Kidney epithelial cell (primary cell): ENCODE measurements at places on chromosomes 2 and 18.

- DNase-seq, result peak; percentile 35
These were observed 24.7 kb upstream of the COLEC12 start for GRCh38 chr18:525036-525797.

GRCh38 chr2:222025881-222026271 lies 272.9 kb downstream of the PAX3 start:
- DNase-seq, result no peak

DNA sequence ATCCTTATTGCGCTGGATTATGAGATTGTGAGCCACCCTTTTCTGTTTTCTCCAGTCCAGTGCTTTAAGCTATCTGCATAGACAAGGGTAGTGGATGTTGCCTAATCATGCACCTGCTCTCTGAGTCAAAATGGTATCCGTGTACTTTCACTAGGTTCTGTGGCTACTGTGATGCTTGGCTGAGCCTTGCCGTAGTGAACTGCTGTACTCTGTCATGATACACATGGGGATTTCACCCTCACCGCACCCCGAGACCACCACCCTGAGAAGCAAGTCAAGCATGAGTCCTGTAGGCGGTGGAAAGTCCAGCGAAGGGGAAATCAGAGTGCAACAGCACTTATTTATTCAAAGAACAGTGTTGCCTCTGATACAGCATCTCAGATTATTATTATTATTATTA lies 55.0 kb downstream of the ARHGAP25 start:
- no peak for DNase-seq

GRCh38 chr2:29423061-29423666 lies 307.9 kb downstream of the CLIP4 start:
- no peak for DNase-seq

DNA sequence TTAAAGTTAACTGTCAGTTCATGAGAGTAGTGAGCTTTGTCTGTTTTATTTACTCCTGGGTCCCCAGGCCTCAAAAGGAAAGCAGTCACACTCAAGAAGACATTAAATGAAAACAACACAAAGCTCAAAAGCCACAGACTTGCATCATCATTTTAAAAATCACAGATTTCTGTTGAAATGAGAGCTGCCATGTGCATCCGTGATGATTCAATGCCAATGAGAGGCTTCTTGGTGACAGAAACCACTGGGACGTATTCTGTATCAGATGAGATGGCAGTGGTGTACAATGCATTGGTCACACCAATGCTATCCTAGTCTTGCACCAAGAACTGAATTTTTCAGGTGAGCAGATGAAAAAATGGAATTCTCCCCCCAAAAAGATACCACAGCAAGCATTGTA lies 204.8 kb downstream of the ANAPC1 start:
- no peak for DNase-seq

- DNase-seq, result no peak
These were observed 23.3 kb downstream of the MPHOSPH10 start for GRCh38 chr2:71153585-71154224.

DNA sequence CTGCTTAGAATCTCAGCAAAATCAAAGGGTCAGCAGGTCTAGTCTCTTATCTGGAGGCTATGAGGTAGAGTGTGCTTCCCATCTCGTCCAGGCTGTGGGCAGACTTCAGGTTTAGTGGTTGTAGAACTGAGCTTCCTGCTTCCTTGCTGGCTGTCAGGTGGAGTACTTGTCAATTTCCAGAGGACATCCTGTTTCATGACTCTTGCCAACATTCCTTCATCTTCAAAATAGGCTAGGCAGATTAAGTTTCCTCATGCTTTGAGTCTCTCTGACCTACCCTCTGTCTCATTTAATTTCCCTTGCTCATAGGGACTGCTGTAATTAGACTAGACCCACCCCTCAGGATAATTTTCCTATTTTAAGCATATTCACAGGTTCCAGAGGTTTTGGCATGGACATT lies 562.6 kb downstream of the SPAG16 start:
- no peak for DNase-seq

DNA sequence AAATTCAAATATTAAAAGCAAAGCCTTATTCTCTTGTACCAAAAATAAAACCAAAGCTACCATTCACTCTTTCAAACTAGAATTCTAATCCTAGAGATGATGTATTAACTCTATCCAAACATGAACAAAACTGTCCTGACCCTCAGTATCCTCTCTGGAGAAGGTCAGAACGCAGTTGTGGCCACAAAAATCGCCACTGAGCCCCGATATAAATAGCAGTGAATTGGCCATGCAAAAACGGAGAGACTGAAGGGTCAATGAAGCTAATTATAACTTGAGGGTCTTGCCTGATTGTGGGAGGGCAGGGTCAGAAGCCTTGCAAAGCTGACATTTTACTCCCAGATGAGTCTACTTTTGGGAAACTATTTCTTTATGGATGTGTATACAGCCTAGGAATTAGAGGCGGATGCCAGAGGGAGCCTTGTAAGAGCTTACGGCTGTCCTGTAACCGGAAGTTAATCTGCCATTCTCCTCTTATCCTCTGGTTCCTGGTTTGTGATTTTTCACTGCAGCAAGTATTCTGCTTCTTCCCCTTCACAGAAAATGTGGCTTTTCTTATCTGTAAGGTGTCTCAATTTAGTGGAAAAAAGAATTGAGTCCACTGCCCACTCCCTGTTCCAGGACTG lies 28.1 kb downstream of the CAVIN2 start:
- DNase-seq, result no peak

DNA sequence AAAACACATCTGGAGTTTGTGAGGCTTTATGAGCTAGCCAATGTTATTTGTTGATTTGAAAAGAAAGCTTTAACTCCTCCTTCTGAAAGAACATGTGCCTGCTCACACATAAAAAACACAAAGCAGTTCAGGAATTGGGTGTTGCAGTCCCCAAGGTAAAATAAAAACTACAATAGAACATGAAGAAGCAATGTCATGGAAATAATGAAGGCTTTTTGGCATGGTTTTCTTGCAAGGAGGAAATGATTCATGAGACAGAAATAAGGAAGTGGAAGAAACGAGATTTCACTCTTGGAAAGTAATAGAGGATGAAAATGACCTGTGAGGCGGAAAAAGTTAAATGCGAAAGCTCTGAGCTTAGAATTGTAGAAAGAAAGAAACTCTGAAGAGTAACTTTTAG lies 81.1 kb downstream of the TRIB2 start:
- DNase-seq, result peak; percentile 44

- no peak for DNase-seq
These were observed 7.7 kb upstream of the ALLC start for GRCh38 chr2:3650140-3650920.

GRCh38 chr2:205908212-205909183 lies 177.5 kb downstream of the INO80D start:
- no peak for DNase-seq

GRCh38 chr2:234292205-234292961 lies 204.5 kb downstream of the ARL4C start:
- no peak for DNase-seq

DNA sequence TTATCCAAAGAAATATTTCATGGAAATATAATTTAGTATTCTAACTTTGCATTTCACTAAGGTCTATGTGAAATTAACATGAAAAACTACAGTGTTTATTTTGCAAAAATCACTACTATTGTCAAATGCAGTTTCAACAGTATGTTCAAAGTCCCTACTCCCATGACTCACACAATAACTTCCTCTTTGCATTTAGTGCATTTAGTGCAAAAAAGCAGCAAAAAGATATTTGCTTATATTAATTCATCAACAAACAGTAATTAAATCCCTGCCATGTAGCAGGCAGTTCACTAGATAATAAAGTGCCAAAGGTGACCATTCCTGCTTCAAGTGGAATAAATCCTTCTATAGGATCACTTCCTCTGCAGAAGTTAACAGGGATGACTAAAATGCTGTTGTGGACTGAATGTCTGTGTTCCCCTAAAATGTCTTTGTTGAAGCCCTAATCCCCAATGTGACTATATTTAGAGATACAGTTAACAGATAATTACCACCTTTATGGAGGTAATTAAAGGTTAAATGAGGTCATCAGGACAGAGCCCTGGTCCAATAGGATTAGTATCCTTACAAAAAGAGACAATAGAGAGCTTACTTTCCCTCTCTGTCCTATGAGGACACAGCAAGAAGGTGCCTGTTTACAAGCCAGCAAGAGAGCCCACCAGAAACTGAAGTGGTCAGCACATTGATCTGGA lies 61.7 kb downstream of the STK39 start:
- no peak for DNase-seq

- DNase-seq, result no peak
These were observed 138.6 kb downstream of the NFATC1 start for GRCh38 chr18:79534356-79534755.

- DNase-seq, result no peak
These were observed 235.9 kb upstream of the KCNJ3 start for GRCh38 chr2:154462634-154463033.

GRCh38 chr2:86319700-86320580 lies 17.5 kb downstream of the REEP1 start:
- DNase-seq, result no peak

GRCh38 chr18:5029592-5029991 lies 167.5 kb downstream of the AKAIN1 start:
- no peak for DNase-seq

DNA sequence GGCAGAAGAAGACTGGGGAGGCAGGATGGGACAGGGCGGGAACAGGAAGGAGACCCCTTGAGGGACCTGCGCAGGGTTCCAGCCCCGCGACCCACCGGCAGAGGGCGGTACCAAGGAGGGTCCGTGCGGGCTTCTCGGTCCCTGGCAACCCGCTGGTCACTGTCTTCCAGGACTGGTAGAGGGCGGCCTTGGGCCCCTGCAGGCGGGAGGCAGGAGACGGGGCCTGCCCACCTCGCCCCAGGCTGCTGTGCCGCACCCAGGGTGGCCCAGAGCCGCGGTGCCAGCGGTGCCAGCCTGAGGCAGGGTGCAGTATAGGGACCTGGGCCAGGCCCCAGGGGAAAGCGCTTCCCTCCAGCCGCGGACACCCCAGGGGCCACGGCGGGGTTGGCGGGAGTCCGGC lies 34.5 kb downstream of the NEURL3 start:
- no peak for DNase-seq

DNA sequence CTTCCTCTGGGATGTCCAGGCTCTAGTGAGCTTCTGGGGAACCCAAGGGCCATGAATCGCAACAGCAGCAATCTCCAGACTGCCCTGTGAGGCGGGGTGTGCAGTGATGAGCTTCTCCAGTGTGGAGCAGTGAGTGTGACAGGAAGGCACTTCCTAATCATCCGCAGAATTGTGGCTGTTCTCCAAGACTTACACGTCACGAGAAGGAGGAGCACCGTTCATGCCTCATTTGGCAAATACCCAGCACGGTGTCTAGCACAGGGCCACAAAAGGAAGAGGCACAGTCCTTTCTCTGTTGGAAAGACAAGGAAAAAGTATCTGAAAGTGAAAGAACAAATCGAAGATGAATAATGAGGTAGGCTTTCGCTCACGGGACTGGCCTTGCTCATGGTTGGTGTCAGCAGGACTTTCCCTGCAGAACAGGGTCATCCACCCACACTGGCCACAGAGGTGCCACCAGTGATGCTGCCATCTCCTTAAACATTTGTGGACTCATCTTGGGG lies 125.1 kb upstream of the HAAO start:
- no peak for DNase-seq

- DNase-seq, result no peak
These were observed at the start of gene CLIP4 for GRCh38 chr2:29114946-29115609. CLIP4 (plus strand) TSS chr2:29115415; CDS start chr2:29121389, 5,974 bp downstream.

- no peak for DNase-seq
These were observed 31.3 kb downstream of the KIAA2012 start for GRCh38 chr2:202104286-202104870.

DNA sequence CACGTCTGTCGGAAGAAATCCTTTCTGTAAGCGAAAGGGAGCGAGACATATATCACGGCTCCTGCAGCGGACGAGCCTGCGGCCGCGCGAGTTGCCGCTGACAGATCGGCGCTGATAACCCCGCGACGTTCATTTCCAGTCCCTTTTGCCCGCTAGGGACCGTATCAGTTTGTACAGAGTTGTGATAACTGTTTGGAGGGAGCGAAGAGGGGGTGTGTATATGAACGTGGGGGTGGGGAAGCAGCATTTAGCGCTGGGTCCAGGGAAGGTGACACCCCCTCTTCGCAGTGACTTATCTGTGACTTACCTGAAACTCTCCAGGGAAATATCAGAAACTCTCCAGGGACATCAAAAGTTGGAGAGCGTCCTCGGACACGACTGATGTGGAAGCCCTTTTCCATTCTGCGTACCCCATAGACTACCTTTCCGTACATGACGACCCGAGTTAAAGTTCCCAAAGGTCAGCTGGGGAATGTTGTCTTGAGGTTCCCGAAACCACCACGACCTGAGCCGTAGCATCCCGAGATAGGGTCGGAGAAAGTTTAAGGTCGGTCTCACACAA lies 948 bp upstream of the GATA6 start:
- no peak for DNase-seq

- DNase-seq, result no peak
These were observed 207.3 kb upstream of the PXDN start for GRCh38 chr2:1951586-1951985.

DNA sequence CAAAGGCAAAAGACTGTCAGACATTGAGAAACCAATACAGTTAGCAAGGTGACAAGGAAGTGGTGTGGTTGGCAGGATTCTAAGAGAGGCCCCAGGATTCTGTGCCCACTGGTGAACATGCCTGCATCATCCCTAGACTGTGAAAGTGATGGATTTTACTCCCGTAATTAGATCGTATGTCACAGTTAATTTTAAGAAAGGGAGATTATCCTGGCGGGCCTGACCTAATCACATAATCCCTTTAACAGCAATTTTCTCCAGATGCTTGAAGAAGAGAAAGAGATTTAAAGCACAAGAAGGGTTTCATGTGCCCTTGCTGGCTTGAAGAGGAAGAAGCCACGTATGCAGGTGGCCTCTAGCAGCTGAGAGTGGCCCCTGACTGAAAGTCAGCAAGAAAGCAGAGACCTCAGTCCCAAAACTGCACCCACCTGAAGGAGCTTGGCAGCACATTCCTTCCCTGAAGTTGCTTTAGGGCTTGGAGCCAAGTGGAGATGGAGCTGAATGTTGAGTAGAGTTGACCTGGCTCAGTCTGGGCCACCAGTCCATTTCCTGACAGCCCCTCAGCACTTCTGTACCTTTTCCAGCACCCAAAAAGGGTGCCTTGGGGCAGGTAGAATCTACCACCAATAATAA lies 49.1 kb downstream of the GTF3C3 start:
- DNase-seq, result no peak

DNA sequence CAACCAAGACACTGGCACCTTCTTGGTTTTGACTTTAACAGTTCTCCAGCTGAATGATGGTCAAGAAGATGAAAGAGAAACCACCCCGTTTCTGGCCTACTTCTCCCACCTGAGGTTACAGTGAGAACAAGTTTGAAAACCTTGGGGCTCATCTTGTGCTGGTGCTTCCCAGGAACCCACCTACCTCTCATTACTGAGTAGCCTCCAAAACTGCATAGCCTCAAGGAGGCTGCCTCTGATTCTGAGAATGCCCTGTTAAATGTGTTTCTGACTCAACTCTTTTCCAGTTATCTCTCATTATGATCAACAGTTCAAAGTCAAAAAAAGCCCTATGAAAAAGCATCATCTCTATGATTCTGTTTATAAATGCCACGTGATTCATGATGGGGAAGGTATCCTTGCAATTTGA lies 121.9 kb downstream of the CACNB4 start:
- DNase-seq, result no peak

DNA sequence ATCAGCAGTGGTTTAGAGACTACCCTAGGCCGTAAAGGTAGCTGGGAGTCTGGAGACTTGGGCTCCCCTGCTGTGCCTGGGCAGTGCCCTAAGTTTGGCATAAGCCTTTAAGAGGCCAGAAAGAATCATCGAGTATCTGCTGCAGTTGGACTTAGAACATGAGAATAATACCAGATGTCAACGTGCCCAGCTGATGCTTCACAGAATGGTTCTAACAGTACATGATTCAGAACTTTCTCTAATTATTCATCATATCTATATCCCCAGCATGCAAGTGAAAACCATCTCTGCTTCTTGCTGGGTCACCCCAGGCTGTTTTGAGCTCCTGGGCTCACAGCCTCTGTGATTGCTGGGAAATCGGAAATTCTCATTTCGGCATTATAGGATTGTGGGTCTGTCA lies 118.1 kb downstream of the NCK2 start:
- no peak for DNase-seq
